ENCODE measurements at places on chromosomes 7 and 10.

- no peak for DNase-seq
These were observed 8.8 kb downstream of the MICALL2 start for GRCh38 chr7:1450431-1450830.

GRCh38 chr7:138833596-138833995, 35.6 kb upstream of the ATP6V0A4 start:
- DNase-seq, result no peak

DNA sequence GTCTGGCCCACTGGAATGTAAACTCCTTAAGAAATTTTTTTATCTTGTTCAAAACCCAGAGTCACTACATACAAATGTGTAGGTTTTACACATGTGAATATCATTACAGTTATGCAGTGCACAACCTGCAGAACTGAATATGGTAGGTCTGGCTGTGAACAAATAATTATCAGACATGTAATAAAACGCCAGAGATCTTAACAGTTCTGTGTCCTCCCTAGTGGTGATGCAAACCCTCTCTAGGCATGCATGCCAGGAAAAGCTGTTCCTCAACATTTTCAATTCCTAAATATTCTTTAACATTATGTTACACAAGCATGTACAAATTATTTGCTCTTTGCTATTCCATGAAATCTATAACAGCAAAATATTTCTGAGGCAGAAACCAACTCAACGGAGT, 124.6 kb downstream of the IMMP2L start:
- DNase-seq, result no peak

DNA sequence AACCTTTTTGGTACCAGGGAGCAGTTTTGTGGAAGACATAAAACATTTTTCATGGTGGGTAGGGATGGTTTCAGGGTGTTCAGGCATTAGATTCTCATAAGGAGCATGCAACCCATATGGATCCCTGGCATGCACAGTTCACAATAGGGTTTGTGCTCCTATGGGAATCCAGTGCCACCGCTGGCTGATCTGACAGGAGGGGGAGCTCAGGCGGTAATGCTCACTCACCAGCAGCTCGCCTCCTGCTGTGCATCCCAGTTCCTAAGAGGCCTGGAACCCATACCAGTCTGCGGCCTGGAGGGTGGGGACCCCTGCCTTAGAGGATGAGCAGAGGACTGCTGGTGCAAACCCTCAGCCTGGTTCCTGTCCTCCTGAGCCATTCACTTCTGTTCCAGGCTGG, 561.7 kb downstream of the SDK1 start:
- DNase-seq, result no peak

GRCh38 chr10:26513101-26513500, 75.0 kb downstream of the APBB1IP start:
- DNase-seq, result no peak

- no peak for DNase-seq
These were observed 62.1 kb downstream of the OR13A1 start for GRCh38 chr10:45253183-45253914.

GRCh38 chr10:76977901-76978300, 659.7 kb downstream of the KCNMA1 start:
- no peak for DNase-seq

DNA sequence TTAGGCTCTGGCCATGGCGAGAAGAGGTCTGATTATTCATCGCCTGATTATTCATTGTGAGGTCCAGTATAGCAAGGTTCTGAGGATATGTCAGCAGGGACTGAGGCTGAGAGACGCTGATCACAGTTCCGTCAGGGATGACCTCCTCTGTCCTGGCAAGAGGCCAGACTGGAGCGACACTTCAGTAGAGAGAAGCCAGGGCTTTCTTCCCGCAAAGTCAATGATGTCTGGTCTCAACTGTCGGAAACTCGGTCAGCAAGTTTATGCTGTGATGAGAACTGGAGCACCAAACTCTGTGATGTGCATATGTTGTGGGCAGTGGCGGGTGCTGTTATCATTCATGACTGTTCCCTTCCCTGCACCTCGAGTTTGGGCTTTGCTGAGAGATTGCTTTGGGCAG, 29.0 kb upstream of the GNA12 start:
- DNase-seq, result no peak

GRCh38 chr7:44383566-44383965, 58.2 kb upstream of the CAMK2B start:
- peak; percentile 37 for DNase-seq

DNA sequence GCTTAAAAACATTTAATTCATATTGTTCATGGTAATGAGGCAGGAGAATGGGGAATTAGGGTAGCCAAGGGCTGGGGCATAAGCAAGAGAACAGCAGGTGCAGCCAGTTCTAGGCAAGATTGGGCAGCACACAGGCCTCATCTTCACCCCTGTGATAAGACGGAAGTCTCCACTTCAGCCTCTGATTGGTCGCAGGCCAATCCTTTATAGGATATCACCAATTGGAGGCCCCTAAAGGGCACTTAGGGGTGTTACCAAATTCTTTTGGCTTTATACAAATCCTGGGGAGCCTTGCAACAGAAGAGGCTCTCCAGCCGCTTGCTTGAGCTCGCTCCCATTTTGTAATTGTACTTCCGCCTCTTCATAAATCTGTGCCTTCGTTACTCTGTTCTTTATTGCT, 231.1 kb downstream of the REEP3 start:
- DNase-seq, result no peak

DNA sequence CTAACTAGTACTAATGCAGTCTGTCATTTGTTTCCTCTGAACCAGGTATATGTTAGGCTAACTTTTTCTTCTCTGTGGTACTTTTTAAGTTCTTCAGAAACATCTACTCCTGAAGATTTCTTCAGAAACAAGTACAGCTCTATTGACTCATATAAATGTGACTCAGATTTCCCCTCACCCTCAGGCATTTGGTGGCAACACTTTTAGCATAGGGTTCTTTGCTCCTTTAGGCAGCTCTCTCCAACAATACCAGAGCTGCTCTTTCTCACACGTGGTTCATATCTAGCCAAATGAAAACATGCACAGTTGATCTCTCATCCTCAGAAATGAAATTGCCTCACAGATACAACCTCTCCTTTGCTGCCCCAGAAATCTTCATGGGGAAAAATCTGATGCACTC, 939.8 kb downstream of the SORCS1 start:
- DNase-seq, result no peak

DNA sequence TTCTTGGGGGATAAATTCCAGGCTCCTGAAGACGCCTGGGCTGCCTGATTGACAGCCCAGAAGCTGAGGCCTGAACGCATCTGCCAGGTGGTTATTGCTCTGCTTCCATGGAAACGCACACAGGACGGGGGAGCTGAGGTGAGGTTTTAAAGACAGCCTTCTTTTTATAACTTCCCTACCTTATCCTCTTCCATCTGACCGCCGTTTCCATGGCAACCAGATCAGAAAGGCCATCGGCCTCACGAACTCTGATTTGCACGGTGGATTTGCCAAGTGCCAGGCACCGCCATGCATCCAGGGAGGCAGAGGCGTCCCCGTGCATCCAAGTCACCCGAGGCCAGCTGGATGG, 260.9 kb downstream of the ADARB2 start:
- no peak for DNase-seq

- DNase-seq, result no peak
These were observed 650.7 kb downstream of the INHBA start for GRCh38 chr7:41052201-41052600.

- no peak for DNase-seq
These were observed 94.7 kb downstream of the DIP2C start for GRCh38 chr10:594584-595270.

DNA sequence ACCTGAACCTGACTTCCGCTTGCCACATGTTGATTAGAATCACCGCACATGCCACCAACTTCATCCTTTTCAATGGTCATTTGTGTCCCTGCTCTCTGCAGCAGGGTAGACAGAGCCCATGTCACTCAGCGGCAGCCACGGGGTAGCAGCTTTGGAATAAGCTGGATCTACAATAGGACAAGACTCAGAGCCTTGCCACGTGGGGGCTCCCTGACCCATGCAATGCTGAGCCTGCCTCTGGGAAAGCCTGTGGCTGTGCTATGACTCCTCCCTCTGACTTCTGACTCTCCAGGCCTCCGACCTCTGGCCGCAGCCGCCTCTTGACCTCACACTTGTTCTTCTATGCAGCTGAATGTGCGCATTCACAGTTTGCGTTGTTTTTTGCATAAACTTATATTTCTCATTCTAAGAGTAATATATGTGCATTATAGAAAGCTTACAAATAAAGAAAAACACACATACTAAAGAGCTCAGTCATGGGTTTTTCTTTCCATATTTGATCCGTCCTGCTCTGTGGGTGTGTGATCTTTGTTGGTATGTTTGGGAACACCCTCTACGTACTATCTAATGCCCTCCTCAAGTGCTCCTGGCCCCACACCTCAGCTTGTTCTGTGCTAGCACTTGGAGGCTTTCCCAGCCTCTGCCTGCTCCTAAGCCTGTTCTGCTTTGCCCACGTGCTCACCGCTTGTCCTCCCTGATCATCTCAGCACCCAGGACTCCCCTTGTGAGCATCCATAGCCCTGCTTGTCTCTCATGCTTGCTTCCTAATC, 198.0 kb upstream of the MKI67 start:
- peak; percentile 11 for DNase-seq

DNA sequence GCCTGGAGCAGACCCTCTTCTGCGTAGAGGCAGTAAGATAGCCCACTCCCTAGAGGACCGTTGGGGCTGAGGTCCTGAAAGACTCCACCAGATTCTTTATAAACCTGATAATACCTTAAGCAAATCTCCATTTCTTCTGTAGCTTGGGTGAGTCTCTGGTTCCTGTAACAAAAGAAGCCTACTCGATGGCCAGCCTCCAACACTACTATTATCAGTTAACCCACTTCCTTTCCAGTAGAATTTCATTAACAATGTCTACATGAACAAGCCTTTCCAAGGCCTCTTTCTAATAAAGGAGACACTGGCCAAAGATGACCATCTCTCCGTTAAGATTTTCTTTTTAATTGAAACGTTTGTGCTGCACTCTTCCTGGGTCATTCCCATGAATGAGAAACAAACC, 201.7 kb upstream of the KCTD7 start:
- no peak for DNase-seq

DNA sequence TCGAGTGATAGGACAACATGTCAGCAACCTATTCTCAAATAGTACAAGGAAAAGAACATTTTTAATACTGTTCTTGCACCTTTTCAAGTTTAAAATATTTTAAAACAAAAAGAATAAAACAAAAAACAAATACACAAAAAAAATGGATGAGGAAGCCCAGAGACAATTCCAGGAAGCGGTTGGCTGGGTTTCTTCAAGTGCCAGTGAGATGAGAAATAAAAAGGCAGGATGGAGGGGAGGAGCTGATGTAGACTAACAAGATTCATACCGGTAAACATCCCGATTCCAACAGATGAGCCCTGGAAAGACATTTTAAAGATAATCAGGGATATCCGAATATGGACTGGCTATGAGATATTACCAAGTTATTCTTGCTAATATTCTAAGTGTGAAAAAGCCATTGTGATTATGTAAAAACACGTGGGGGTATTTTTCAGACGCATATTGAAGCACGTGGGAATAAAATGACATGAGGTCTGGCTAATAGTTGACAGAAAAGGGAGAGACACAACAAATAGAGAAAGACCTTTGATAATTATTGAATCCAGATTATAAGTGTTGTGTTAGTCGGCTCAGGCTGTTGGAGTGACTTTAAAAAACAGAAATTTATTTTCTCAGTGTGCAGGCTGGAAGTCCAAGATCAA, 101.3 kb upstream of the LRRC4 start:
- no peak for DNase-seq

GRCh38 chr7:22488643-22489462, 11.1 kb downstream of the STEAP1B start:
- DNase-seq, result no peak

GRCh38 chr7:22677680-22678079, 49.3 kb upstream of the IL6 start:
- DNase-seq, result no peak

- DNase-seq, result no peak
These were observed 40.6 kb downstream of the SEC23IP start for GRCh38 chr10:119933179-119933578.

DNA sequence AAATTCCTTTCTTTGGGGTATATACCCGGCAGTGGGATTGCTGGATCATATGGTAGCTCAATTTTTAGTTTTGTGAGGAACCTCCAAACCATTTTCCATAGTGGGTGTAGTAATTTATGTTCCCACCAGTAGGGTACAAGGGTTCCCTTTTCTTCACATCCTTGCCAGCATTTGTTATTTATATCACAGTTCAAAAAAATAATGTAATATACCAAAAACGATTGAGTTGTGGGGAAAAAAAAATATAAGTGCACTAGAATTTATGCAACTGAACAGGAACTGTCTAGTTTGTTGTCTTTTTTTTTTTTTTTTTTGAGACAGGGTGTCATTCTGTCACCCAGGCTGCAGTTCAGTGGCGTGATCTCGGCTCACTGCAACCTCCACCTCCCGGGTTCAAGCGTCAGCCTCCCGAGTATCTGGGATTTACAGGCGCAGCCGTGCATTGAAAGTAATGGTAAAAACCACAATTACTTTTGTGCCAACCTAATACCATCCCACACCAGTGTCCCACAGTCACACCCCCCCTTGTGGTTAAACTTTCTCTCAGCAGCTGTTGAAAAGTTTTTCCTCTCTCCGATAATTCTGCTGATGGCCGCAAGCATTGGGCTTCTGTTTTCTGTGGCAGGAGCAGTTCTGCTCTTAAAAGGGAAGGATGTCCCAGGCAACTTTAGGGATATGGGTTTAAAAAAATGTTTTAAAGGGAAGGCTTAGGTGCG, 6.8 kb upstream of the LAT2 start:
- no peak for DNase-seq

DNA sequence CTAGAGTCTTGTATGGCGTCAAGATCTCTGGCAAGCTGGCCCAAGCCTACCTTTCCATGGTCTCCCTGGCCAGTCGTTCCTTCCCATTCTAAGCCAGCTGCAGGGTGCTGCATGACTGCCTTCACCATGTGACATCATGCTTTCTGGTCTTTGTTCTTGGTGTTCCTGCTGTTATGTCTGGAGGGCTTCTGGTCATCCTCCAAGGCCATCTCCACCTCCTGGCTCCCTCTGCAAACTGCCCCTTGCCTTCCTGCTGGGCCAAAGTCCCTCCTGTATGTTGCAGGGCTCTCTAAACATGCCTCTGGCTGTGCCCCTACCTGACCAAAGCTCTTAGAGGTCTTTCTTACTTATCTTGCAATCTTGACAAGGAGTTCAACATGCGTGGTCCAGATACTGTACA, 44.4 kb upstream of the SHH start:
- DNase-seq, result no peak

DNA sequence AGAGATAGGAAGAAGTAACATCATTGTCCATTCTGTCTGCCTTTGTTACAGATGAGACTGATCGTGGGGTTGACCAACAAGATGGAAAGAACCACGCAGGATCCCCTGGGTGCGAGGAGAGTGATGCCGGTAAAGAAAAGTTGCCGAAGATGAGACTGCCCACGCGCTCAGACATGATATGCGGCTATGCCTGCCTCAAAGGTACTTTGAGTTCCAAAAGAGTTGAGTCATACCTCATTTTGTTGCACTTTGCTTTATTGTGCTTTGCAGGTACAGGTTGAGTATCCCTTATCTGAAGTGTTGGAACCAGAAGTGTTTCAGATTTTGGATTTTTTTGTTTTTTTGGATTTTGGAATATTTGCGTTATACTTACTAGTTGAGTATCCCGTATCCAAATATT, 12.2 kb upstream of the CLCN1 start:
- no peak for DNase-seq

GRCh38 chr10:6729861-6730344, 149.8 kb upstream of the PRKCQ start:
- DNase-seq, result no peak

GRCh38 chr10:61897671-61898434, 3.6 kb upstream of the ARID5B start:
- DNase-seq, result no peak

All from substantia nigra (tissue), 51 donors.